Activated CD4-positive, alpha-beta T cell treated with anti-CD3 and anti-CD28 coated beads, Interleukin-2, amount 50 U/mL, for 16 hours (primary cell): ENCODE measurements at places on chromosomes 5 and 9.

DNA sequence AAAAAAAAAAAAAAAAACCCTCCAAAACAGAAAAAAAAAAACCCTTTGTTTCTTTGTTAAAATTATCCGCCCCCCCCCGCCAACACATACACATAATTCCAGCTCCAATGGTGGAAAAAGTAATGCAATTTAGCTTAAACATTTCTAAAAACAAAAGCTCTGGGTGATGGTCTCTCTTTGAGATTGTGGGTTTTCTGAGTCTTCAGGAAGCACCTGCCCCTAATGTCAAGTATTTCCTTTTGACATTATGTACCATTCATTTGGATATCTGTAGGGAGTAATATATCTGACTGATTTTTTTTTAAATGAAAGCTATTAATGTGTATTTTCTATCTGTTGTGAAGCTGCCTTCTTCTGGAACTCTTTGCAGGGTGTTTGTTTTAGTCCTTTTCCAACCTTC lies 389.7 kb downstream of the TAF11L14 start:
- no peak for DNase-seq

DNA sequence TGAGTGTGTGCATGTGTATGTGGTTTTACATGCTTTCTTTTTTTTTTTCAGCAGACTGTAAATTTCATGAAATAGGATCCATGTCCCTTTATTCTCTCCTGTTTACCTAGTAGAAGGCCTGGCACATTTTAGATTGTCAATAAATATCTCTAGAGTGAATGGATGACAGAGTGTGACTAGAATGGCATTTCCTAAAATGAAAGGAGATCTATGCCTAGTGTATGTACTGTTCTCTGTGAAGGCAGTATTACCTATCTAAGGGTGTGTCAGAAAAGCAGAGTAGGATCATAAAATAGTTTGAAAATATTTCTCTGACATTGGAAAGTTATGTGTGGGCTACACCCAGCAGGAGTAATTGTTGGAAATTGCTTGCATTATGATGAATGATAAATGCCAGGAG lies 1876.0 kb upstream of the C9orf72 start:
- DNase-seq: no peak

- no peak for DNase-seq
Measured at GRCh38 chr9:27701587-27701986, 128.3 kb upstream of the C9orf72 start.

DNA sequence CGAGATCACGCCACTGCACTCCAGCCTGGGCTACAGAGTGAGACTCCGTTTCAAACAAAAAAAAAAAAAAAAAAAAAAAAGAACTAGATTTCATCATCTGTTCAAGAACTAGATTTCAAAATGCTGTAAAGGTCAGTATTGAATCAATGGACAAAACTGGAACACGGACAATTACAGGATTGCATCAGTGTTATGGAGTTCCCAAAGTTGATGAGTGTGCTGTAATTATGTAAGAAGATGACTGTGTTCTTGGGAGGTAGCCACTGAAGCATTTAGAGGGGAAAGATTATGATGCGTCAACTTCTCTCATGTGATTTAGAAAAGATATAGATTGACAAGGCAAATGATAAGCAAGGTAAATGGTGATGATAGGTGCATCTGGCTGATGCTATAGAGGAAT lies 6.5 kb downstream of the FAM240B start:
- DNase-seq: no peak

- no peak for DNase-seq
Measured at GRCh38 chr5:66596636-66597182, 516 bp downstream of the MAST4 start.

- no peak for DNase-seq
Measured at GRCh38 chr5:172595596-172596455, 45.2 kb upstream of the NEURL1B start.

GRCh38 chr5:98341038-98342032 lies 432.1 kb upstream of the RGMB start:
- DNase-seq: no peak

DNA sequence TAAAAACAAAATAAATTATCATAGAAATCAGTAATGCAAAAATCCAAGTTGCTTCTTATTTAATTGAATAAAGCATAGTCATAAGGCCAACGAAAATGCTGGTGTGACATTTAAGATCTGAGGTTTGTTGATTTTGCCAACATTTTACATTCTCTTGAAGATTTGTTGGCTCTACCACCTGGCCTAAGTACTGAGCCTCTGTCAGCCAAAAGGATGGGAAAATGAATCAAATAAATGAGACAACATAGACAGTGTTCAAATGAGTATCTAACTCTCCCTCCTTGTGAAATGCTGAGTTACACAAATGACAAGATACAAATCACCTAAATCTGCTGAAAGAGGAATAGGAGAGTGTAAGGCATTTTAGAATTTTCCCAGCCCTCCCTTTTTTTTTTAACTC lies 575.0 kb downstream of the CDH12 start:
- no peak for DNase-seq

GRCh38 chr9:38746303-38746702 lies 26.4 kb upstream of the FAM240B start:
- no peak for DNase-seq

DNA sequence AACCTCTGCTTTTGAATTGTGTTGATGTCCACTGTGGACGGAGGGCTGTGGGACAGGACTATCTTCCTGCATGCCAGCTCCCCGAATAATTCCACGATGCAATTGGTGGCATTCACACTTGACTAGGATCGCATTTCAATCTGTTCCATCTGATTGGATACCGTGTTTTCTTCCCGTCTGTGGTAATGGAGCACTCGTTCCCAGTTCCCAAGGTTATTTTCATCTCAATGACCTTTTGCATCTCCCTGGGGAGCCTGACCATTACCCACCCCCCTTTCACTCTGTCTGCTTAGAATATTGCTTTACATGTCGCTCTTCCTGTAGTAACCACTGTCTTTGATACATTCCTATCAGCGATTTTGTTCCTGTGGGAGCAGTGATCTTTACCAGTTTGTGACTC lies 402.2 kb upstream of the WWC1 start:
- DNase-seq: no peak
